ENCODE measurements at places on chromosomes 2 and 18.

DNA sequence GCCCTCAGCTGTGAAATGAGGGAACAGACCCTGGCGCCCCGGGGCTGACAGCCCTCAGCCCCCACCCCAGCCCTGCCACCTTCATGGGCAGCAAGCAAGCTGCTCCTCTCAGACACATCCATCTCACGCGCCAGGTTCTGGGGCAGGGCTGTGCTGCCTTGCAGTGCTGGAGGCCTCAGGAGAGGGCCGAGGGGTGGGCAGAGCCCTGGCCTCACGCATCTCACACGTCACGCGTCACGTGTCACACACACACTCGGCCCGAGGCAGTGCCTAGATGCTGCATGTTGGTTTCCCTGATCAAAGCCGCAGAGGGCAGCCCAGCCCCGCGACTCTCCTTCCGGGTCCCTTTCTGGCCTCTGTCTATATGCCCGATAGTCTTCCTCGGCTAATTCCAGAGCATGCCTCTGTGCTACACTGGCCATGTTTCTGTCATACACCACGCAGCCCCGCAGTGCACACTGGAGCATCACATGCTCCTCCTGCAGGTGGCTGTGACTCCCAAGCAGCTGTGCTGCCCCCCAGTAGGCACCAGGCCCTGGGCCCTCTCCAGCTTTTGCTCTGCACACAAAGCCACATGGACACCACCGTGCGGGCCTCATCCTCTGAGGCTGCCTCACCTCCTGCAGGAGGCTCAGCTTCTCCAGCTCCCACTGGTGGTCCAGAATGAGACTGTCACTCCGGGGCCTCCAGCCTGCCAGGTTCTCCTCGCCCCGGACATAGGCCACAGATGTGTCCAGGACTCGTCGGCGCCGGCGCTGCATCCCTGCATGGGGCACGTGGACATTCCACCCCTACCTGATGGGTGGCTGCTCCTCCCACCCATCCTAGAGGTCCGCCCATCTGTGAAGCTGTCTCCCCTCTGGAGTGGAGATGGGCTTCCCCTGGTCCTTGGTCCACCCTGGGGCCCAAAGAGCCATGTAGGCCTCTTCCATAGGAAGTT lies 31.4 kb downstream of the AQP12A start:
- no peak for DNase-seq

GRCh38 chr18:23964282-23965238 lies 50.0 kb upstream of the TTC39C start:
- DNase-seq, result peak; percentile 58

DNA sequence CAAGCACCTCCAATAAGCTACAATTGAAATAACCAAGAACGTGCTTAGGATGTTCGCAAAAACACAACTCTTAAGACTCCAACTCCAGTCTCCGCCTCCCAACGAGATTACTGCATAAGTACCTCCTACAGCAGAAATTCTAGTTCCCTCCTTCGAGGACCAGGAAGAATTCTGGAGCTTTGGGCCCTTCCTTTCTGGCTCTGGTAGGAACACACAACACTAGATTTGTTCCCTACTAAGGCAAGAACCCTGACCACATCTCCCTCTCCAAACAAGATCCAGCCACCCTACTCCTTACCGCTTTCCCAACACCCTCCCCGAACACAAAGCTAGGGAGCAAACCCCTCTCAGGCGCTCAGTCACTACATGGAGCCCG lies 721 bp downstream of the ADAM17 start:
- peak; percentile 34 for DNase-seq

- no peak for DNase-seq
These were observed 70.2 kb upstream of the FSHR start for GRCh38 chr2:49224426-49225010.

GRCh38 chr2:46942143-46942526 lies 26.5 kb upstream of the MCFD2 start:
- DNase-seq, result peak; percentile 82

DNA sequence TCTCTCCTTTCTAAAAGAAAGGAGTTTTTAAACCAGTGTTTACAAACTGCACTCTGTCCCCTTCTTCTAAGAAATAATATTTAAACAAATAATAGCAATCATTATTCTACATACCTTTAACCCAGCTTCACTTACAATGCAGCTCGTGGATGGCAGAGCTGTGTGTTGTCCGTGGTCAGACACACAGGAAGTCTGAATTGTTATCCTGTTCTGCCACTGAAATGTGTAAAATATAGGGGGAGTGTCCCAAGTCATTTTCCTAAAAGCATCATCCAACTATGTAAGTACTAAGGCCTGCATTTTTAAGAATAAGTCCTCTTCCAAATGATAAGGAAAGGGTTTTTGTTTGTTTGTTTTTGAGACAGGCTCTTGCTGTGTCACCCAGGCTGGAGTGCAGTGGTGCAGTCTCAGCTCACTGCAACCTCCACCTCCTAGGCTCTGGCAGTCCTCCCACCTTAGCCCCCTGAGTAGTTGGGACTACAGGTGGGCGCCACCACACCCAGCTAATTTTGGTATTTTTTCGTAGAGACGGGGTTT lies 2.7 kb upstream of the PPP4R1 start:
- no peak for DNase-seq

DNA sequence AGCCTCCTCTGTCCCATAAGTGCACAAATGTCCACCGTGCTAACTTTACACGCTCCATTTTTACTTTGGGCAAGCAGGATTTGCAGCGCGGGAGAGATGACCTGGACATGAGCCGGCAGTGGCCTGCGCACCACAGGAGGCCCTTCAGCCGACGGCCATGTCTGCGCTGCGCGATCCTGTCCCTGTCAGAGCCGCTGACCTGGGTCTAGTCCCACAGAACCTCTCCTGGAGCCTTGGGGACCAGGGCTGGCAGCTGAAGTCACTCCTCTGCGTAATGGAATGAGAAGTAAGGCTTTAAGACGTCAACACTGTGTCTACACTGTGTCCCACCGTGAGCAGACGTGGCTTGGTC lies 29.6 kb downstream of the ADI1 start:
- no peak for DNase-seq

DNA sequence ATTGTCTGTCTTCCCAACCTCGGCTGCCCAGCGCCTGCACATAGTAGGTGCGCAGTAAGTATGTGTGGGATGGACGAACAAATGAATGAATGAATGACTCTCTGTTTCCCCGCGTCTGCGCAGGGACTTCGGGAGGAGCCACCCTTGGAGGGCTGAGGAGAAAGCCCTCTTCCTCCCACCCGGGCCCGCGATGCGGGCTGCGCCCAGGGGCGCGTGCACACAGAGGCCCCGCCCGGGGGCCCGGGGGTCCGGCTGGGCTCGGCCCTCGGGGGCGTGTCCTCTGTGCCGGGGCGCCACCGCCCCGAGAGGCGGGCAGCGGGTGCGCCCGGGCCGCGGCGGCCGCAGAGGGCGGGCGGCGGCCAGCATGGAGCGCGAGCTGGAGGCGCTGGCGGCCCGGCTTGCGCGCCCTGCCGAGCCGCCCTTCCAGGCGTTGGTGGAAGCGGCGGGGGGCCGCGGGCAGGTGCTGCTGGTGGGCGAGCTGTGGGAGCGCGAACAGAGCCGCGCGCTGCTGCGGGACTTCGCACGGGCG lies at the start of gene C2orf72:
Gene C2orf72, plus strand, starts transcription at position 322 of the 529 bp plus-strand sequence. Its CDS starts 43 bp downstream, at position 365.
- DNase-seq, result no peak

DNA sequence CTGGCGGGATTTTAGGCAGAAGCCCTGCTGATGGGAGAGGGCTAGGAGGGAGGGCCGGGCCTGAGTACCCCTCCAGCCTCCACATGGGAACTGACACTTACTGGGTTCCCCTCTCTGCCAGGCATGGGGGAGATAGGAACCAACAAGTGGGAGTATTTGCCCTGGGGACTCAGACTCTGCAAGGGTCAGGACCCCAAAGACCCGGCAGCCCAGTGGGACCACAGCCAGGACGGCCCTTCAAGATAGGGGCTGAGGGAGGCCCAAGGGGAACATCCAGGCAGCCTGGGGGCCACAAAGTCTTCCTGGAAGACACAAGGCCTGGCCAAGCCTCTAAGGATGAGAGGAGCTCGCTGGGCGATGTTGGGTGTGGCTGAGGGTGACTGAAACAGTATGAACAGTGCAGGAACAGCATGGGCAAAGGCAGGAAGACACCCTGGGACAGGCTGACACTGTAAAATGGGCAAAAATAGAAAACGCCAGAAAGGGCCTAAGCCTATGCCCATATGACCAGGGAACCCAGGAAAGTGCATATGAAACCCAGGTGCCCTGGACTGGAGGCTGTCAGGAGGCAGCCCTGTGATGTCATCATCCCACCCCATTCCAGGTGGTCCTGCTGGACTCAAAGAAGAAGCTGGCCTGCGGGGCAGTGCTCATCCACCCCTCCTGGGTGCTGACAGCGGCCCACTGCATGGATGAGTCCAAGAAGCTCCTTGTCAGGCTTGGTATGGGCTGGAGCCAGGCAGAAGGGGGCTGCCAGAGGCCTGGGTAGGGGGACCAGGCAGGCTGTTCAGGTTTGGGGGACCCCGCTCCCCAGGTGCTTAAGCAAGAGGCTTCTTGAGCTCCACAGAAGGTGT lies 8.5 kb downstream of the PROC start:
- DNase-seq, result no peak

DNA sequence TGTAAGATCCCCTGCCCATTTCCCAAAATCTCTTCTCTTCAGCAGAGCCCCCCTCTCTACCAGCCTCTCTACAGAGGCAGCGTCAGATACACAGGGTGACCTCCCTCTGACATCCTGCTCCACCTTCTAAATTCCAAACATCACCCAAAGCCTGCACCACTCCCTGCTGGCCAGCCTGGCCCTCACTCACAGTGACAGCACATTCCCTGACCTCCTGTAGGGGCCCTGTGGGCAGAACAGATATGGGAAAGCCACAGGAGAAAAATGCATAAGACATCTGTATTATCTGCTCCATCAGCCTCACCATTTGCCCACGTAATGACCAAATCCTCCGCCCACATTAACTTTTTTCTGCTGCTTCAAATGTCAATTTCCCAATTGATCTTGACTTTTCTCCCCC lies 40.6 kb downstream of the TRABD2A start:
- no peak for DNase-seq
